ENCODE measurements at places on chromosomes 6 and 20.

- no peak for DNase-seq
Observed at GRCh38 chr20:51750037-51750769, 18.0 kb downstream of the ATP9A start.

- no peak for DNase-seq
Observed at GRCh38 chr6:150696190-150696589, 96.5 kb downstream of the PLEKHG1 start.

GRCh38 chr6:157944983-157945931, 36.4 kb upstream of the SYNJ2 start:
- DNase-seq: peak; percentile 28

- no peak for DNase-seq
Observed at GRCh38 chr6:89483111-89483720, 50.3 kb downstream of the ANKRD6 start.

DNA sequence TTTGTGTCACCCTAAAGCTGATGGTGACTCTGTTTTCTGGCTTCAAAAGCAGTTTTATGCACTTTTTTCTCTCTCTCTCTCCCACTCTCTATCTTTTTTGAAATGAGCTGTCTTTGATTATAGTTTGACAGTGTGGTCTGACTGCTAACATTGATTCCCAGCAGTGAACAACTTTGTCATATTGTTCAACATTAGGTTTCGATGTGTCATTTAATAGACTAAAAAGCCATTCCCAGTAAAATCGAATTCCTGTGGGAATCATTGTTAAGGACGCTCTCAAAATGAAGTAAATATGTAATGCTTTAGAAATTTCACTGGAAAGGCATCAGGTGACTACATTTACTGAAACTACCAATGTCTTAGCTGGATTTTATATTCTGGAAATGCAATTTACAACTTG, 69.9 kb upstream of the FLRT3 start:
- DNase-seq: no peak

GRCh38 chr6:33658982-33659689, 38.0 kb downstream of the ITPR3 start:
- DNase-seq: no peak

GRCh38 chr6:44037847-44038542, 89.3 kb downstream of the MRPL14 start:
- no peak for DNase-seq
